Umbilical cord (tissue), 2 donors: ENCODE measurements at places on chromosomes 12 and 14.

DNA sequence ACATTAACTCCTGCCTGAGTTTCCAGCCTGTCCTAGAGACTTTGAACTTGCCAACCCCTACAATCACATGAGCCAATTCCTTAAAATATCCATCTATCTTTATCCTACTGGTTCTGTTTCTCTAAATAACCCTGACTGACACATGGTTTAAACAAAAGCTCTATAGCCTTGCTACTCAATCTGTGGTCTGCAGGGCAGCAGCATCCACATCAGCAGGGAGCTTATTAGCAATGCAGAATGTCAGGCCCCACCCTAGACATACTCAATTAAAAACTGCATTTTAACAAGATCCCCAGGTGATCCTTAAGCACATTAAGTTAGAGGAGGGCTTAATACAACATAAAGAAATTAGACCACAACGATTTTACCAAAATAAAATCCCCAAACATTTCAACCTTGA lies 108.3 kb upstream of the CPSF6 start:
- DNase-seq: no peak

- peak; percentile 35 for DNase-seq
Observed at GRCh38 chr14:55438066-55438683, 2.2 kb downstream of the TBPL2 start.

- DNase-seq: no peak
Observed at GRCh38 chr12:3255057-3255456, 177.9 kb downstream of the TSPAN9 start.

GRCh38 chr12:116071555-116072230 lies 205.8 kb downstream of the MED13L start:
- no peak for DNase-seq

- no peak for DNase-seq
Observed at GRCh38 chr12:131529196-131530040, 181.5 kb upstream of the SFSWAP start.

GRCh38 chr12:119202544-119202943 lies 23.8 kb downstream of the HSPB8 start:
- no peak for DNase-seq

DNA sequence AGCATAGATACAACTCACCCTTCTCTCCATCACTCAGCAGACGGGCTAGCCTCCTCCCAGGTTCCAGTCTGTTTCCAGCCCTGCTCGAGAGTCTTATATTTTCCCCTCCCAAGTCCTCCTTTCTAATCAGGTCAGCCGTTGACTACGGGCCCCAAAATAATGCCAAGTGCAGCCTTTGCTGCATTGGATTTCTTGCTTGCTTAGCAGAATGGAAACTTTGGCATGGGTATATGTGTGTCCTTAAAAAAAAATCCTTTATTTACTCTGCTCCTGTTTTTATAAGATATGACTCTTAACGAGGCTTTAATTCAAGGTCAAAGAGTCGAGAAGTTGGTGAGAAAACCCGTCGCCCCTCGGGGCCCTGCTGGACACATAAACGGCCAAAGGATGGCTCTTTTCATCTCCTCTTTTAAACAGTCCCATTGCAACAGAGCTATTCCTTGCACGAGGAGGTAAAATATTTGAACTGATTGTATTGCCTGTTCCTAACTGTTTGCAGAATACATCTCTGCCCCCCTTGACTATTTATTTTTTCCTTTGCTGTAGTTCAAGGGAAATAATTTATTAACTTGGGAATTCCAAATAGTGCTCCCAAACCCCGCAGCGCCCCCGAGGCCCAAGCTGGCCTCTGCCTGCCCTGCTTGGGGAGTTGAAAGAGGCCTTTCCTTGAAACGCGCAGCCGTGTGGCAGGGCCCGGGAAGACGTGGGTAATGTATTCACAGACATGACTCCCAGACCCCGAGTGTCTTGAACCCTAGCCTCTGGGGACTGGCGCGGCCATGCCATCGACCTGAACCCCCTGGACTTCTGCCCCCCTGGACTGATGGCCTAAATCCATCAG lies 156.5 kb upstream of the MYL2 start:
- peak; percentile 17 for DNase-seq

GRCh38 chr14:64500088-64500487 lies 3.5 kb downstream of the ZBTB25 start:
- DNase-seq: no peak

- no peak for DNase-seq
Observed at GRCh38 chr12:129331356-129332085, 478.2 kb downstream of the GLT1D1 start.

- DNase-seq: no peak
Observed at GRCh38 chr12:68381476-68382219, 49.5 kb upstream of the MDM1 start.

- DNase-seq: no peak
Observed at GRCh38 chr14:33924566-33925100, 26.2 kb downstream of the EGLN3 start.

GRCh38 chr12:69509904-69510827 lies 40.0 kb downstream of the FRS2 start:
- DNase-seq: no peak

- DNase-seq: peak; percentile 75
Observed at GRCh38 chr12:120571299-120571698, 9.9 kb downstream of the POP5 start.

DNA sequence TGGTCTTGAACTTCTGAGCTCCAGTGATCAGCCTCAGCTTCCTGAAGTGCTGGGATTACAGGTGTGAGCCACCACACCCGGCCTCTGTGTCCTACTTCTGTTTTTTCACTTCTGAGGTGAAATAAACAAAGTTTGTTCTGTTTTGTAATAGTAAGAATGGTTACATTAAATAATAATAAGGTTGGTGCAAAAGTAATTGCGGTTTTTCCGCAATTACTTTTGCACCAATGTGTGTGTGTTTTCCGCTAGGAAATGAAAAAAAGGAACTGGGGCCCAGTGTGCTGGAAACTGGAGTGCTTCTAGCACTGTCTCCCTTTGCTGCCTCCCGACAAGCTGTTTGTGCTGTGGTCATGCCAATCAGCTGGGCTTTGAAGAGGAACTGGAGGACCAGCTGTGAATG lies 140.9 kb downstream of the NTS start:
- no peak for DNase-seq

DNA sequence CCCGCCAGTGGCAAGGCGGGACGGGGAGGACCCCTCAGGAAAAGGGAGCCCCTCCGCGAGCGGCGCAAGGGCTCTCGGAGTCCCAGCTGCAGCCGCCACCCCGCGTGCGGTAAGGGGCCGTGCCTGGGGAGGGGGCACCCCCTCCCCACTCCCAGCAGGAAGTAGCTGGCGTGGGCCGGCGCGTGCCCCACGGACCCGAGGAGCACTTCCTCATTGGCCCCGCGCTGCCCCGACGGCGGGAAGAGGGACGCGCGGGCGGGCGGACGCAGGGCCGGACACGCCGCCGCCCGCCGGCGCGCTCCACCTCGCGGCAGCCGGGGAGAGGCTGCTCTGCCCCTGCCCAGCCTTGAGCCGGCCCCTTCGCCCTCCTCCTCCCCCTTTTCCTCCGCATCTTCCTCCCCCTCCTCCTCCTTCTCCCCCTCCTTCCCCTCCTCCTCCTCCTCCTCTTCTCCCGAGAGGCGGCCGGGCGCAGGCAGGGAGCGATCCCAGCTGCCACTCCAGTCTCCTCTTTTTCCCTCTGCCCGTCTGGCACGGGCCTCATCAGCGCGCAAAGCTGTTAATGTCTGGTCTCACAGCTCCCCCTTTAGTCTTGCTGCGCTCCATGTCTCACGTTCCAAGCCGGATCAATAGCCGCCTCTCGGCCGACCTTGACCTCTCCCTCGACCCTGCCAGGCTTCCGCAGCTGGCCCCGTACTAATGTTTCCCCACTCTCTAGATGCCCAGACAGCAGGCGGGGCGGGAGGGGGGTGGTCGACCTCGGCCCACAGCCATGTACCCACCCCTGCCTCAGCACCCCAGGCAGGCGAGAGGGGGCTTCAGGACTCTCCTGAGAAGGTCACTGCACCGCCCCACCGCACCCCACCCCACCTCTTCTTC lies 2.6 kb upstream of the BCL11B start:
- peak; percentile 95 for DNase-seq

- DNase-seq: no peak
Observed at GRCh38 chr12:83826112-83826511, 1086.5 kb downstream of the SLC6A15 start.

- no peak for DNase-seq
Observed at GRCh38 chr12:57219993-57220754, 3.6 kb downstream of the NXPH4 start.

- DNase-seq: no peak
Observed at GRCh38 chr12:125412506-125412905, 347.3 kb downstream of the AACS start.

DNA sequence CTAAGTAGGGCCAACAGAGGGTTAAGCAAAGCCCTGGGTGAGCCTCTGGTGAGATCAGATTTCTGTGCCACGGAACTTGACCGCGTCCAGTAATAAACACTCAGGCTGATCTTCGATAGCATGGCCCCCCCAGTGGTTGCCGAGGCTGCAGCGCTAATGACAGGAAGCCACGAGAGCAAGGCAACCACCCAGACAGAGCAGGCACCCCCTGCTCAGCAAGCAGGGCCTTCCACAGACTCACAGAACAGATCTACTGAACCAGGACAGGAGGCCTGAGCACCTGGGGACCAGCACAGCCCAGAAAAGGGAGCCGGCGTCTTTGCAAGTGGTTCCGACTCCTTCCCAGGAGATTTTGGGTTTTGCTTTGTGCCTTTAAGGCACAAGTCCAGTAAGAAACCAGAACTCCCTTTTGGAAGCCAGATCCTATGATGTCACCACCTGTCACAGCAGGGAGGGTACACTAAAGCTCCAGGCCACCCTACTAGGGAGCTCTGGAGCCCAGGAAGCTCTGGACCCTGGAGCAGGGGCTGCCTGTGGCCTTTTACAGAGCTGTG lies 42.3 kb downstream of the BCL11B start:
- peak; percentile 57 for DNase-seq

DNA sequence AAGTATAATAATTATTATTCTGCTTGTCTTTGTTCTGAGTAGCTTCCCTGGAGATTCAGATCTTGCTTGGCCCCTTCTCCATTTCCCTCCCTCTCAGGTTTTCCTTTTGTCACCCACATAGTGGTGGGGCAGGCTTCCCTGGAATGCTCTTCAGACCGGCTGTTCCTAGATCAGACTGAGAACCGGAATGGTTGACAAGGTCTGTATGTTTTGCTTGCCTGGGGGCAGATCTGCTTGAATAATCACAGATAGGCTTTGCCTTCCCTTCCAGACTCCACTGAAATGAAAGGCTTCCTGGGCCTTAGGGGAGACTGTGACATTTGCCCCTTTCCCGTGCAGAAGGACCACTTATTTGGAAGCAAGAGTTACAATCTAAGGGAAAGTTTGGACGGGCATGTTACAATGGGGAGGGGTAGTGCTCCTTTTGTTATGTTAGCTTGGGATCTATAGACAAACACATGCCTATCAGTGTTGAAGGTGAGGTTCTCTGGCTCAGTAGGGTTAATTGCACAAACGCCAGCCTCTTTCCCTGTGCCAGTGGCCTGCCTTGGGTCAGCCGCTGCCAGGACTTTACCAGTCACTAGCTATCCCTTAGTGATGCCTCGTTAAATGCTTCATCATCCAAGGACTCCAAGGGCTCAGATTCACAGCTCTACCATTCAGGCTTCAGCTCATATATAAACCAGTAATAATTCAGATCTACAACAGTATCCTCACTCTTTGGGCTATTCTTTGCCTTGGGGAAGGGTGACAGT lies 178.6 kb downstream of the SNAPC1 start:
- DNase-seq: no peak

DNA sequence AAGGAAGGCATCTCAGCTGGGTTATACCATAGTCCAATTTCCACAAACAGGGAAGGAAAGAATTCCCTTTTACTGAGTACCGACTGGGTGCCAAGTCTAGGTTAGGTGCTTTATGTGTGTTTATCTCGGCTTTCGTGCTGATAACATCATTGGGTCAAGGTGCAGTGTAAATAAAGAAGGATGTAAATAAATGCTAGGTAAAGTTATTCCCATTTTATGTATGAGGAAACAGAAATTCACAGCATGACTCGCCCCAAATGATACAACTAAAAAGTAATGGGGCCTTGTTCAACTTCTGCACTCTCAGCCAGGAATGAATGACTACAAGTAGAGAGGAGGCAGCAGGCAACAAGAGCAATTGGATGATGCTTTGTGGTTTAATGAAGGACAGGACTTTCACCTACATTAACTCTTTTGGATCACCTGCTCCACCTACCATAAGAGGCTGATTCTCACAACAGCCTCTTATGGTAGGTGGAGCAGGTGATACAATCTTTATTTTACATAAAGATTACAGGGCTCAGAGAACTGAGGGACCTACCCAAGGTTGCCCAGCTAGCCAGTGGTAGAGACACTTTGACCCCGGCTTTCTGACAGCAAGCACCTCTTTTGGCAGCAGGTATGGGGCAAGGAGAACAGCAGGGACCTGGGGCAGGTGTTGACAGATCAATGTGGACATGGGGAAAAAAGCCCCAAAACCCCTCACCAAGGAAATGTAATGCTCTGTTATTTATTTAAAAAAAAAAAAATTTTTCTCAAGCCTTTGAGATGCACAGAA lies 213.4 kb upstream of the NUDT4 start:
- no peak for DNase-seq

DNA sequence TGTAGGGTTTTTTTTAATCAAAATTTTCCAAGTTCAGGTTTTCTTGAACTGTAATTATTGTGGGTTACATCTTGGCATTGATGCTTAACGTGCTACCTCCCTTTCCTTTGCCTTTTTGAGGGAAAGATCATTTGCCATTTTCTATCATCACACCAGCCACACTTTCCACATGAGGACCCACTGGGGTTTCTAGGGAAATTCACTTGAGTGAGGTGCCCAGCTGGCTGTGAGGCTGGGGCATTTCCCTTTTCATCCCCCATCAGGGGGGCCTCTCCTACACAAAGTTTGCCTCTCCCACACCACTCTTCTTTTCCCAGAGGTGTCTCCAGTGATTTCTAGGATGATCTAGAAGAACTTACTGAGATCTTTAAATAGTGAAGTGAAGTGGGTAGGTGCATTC lies 335.7 kb downstream of the BMP4 start:
- DNase-seq: no peak

GRCh38 chr14:79656496-79656895 lies 554.8 kb downstream of the DIO2 start:
- no peak for DNase-seq

GRCh38 chr14:94103554-94104150 lies 6.9 kb upstream of the IFI27 start:
- no peak for DNase-seq

- no peak for DNase-seq
Observed at GRCh38 chr12:120822832-120823503, 81.2 kb downstream of the SPPL3 start.

DNA sequence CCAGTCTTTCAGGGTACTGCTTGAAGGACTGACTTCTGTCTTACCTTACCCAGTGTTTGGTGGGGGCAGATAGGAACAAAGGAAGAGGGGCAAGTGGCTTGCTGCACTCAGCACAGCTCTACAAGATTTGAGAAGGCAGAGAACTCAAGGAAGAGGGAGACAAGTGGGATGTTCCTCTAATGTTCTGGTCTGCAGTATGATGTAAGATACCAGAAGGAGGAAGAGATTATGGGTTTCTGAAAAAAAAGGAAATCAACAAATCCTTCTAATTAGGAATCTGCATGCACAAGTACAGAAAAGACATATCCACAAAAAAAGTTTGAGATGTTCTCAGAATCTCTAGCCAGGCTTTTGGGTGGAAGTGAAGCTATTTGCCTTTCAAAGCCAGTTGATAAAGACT lies 37.1 kb downstream of the USP15 start:
- DNase-seq: no peak
